Urothelium cell line (cell line): ENCODE measurements at places on chromosomes 5 and 9.
A peak's percentile ranks its signal among the peaks of the same experiment; 100 is the strongest.

DNA sequence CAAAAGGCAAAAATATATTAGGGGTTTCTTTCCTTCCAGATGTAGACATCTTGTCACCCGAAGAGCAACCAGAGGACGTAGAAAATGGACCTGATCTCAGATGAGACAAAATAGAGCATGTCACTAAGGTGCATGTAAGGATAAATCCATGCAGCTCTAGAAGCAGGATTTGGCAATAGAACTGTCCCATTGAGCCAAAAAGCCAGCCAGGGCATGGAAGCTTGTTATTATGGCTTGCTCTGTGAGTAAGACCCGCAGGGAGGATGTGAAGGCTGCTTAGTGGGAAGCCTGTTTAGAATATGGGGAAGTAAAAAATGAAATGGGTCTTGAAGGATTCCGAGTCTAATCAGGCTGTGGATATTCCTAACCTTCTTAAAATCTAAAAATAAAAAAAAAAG lies 165.6 kb upstream of the MPDZ start:
- DNase-seq = no peak

- DNase-seq = peak; percentile 15
Observed at GRCh38 chr9:87071473-87071872, 124.2 kb upstream of the GAS1 start.

DNA sequence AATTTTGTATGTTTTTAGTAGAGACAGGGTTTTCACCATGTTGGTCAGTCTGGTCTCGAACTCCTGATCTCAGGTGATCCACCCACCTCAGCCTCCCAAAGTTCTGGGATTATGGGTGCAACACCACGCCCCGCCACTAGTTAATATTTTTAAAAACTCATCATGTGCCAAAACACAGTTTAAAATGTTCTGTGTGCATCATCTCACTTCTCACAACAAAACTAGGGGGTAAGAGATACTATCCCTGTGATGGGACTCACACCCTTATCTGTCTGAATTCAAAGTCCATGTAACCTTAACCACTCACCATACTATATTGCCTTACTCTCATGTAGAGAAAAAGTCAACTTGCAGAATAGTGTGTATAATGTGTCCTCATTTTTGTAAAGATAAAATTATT lies 2.6 kb downstream of the PKD2L2 start:
- DNase-seq = no peak

DNA sequence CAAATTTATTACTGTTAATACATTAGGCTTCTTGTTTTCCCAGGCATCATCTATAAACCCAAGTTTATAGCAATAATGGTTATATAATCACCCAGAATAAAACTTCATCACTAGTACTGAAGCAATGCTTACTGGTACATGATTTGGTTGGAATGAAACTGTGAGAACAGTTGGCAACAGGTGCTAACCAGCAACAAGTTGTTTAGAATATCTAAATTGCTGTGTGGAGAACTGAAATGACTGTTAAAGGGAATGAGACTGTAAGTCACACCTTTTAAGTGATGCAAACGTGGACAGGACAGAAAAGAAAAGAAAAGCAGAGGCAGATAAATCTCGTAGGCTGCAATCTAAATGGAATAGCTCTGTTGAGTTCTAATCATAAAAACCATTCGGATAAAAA lies 2.5 kb downstream of the YIPF5 start:
- DNase-seq = no peak

- no peak for DNase-seq
Observed at GRCh38 chr5:82111191-82111590, 139.4 kb downstream of the ATG10 start.

DNA sequence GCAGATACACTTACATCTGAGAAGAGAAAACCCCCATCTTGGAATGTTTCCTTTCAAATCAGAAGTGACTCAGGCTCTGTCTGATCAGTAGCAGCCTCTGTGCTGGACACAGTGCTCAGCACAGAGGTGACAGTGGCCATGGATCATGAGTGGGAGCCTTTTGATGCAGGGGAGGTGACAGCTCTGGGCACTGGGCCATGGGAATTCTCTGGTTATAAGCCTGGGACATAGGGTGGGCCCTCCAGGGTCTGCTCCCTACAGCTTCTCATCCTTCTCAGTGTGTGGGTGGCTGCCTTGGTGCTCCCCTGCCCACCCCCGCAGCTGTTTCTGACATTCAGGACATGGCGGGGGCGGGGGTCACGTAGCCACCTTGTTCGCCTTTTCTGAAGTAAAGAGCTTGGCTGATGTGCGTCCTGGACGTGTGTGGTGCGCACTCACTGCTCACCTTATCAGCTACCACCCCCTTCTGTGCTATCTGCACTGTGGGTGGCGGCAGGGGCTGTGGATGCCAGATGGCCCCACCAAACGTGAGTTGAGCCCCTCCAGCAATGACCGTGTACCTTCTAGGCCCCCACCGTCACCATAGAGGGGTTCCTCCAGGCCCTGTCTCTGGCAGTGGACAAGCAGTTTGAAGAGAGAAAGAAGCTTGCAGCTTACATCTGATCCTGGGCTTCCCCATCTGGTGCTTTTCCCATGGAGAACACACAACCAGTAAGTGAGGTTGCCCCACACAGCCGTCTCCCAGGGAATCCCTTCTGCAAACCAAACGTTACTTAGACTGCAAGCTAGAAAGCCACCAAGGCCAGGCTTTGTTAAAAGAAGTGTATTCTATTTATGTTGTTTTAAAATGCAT lies 24.0 kb downstream of the TRIP13 start:
- no peak for DNase-seq

GRCh38 chr9:97633859-97634490 lies 354 bp downstream of the NCBP1 start:
- DNase-seq = no peak

DNA sequence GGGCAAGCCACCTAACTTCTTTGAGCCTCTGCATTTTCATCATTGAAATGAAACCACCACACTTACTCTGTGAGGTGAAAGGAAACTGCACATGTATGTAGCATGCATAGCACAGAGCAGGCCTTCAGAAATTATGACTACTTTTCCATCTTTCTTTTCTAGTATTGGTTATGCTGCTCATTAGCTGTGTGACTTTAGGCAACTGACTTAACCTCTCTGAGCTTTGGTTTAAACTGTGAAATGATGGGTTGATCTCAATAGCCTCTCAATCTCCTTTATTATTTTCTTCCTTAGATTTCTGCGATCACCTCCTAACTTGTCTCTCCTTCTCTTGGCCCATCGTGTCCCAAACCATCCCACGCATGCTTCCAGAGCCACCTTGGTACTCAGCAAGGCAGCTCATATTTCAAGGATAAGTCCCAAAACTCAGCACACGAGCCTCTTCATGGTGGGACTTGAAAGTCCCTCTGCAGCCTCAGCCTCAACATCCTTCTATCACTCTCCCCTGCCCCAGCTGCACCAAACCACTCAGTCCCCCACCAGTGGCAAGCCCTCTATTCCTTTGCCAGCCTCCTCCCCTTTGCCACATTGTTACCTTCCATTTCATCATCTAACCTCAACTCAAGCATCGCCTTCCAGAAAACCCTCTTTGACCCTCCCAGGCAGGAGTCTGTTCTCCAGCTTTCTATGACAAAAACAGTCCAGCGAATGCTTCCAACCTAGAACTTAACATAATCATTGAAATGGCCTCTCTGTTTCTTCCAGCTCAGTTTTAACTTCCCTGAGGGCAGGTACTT lies 60.3 kb upstream of the DNAH5 start:
- no peak for DNase-seq
